ENCODE measurements at places on chromosomes 2 and 18. TPM values are rescaled to one million over a fixed set of nuclear protein-coding genes. Genes with fewer than 3 reads are reported as not detected.

Gene CHRNA1
- 0.21 TPM for total RNA-seq

Gene AQP12A
- not detected for total RNA-seq

Gene CNTNAP5
- total RNA-seq = not detected

Gene DAW1
- total RNA-seq = not detected

Gene TFPI
- total RNA-seq = 6.9 TPM

Gene RAB17
- 0.10 TPM for total RNA-seq

Gene LOXHD1
- 0.63 TPM for total RNA-seq

Gene GFPT1
- 23.9 TPM for total RNA-seq

Gene LIMS3
- 0.52 TPM for total RNA-seq

Gene EN1
- not detected for total RNA-seq

Gene DTNA
- total RNA-seq = 0.31 TPM

Gene TMEM247
- not detected for total RNA-seq

Gene KCNIP3
- total RNA-seq = not detected

Gene ELAC1
- total RNA-seq = 8.7 TPM

Gene CXCR1
- total RNA-seq = 0.10 TPM

Gene PPP4R1
- 104 TPM for total RNA-seq

Gene SLC19A3
- total RNA-seq = not detected

Gene LRRC30
- not detected for total RNA-seq

Gene IL18RAP
- 33.5 TPM for total RNA-seq

Gene ORC2
- total RNA-seq = 12.1 TPM

Gene ARMC9
- 0.73 TPM for total RNA-seq

Gene RND3
- 0.42 TPM for total RNA-seq

Gene LNPK
- 17.4 TPM for total RNA-seq

Gene FTCDNL1
- 1.7 TPM for total RNA-seq

Gene CERKL
- total RNA-seq = 0.21 TPM

Gene L3MBTL4
- 3.0 TPM for total RNA-seq

Gene SOCS6
- 12.0 TPM for total RNA-seq

Gene CRYGB
- total RNA-seq = not detected

Gene UGT1A3
- not detected for total RNA-seq

Gene RGPD3
- total RNA-seq = 1.5 TPM

Gene ASTL
- 6.5 TPM for total RNA-seq

Measured in mononuclear cell (primary cell).